ENCODE measurements at places on chromosomes 11 and 22. TPM values are rescaled to one million over a fixed set of nuclear protein-coding genes. Genes with fewer than 3 reads are reported as not detected.

GRCh38 chr11:29481738-29482137 lies 535.1 kb downstream of the KCNA4 start:
- peak; percentile 3 for DNase-seq

DNA sequence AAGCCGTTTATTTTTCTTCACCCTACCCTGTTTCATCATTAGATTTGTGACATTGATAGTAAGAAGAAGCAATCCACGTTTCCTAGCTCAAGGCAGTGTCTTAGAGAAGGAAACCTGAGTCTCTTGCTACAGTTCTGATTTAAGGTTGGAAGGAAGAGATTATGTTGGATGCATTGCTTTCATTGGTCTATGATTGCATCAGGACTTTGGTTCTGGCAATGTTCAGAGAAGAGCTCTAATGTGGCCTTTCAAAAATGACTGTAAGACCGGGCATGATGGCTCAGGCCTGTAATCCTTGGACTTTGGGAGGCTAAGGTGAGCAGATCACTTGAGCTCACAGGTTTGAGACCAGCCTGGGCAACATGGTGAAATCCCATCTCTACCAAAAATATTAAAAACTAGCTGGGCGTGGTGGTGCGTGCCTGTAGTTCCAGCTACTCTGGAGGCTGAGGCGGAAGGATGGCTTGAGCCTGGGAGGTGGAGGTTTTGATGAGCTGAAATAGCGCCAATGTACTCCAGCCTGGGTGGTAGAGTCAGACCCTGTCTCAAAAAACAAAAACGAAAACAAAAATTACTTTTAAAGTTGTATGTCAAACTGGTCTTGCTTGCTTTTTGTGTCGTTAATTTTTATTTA lies 4.1 kb downstream of the NUCB2 start:
- no peak for DNase-seq

DNA sequence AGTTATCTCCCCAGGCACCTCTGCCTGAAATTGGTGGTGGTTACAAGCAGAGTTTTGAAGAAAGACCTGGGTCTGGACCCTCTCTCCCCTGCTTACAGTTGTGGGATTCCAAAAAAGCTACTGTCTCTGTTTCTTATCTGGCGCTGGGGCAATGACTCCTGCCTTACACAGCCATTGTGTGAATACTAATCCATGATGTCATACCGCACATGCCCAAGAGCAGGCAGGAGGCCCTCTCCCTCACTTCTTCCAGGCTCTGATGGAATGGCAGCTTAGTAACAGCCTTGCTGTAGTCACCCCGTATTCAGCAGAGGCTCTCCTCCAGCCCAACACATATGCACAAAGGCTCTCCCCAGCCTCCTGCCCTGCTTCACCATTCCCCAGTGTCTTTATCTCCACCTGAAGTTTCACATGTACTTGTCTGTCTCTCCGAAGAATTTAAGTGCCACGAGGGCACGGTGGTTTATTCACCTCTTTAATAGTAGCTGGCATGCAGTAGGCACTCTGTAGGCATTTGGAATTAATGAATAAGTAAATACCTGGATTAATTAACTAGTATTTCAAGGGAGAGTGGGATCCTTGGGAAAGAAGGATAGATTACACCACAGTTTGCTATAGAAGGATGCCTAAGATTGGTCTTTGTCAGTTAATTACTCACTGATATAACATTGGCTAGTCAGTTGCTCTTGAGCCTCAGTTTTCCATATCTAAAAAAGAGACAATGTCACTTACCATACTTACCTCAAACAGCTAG lies 165.6 kb downstream of the ETS1 start:
- DNase-seq: peak; percentile 62

The SC5D gene
- 73.3 TPM for total RNA-seq

- no peak for DNase-seq
These were observed 322.1 kb upstream of the MPPED2 start for GRCh38 chr11:30908272-30908671.

GRCh38 chr22:39528681-39529486 lies 3.7 kb downstream of the RPS19BP1 start:
- peak; percentile 59 for DNase-seq

GRCh38 chr11:35126000-35126878 lies 12.7 kb upstream of the CD44 start:
- no peak for DNase-seq

- DNase-seq: no peak
These were observed 70.0 kb upstream of the NTM start for GRCh38 chr11:131300439-131300717.

Data from renal cortical epithelial cell (primary cell).